ENCODE measurements at places on chromosomes 12 and 14. TPM values are rescaled to one million over a fixed set of nuclear protein-coding genes. Genes with fewer than 3 reads are reported as not detected.

- DNase-seq = no peak
Measured at GRCh38 chr12:104183443-104183842, 32.1 kb upstream of the TXNRD1 start.

DNA sequence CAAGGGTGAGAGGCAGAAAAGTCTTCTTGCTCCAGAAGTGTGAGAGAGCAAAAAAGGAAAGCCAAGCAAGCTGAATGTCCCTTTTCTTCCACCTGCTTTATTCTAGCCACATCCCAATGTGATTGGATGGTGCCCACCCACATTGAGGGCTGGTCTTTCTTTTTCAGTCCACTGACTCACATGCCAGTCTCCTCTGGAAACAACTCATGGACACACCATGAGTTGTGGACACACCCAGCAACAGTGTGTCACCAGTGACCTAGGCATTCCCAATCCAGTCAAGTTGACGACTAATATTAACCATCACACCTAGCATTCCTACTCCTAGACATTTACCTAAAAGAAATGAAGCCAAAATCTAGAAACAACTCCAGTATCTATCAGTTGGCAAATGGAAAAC lies 7.2 kb upstream of the DICER1 start:
- DNase-seq = no peak

Gene RND1
- total RNA-seq = 0.88 TPM

DNA sequence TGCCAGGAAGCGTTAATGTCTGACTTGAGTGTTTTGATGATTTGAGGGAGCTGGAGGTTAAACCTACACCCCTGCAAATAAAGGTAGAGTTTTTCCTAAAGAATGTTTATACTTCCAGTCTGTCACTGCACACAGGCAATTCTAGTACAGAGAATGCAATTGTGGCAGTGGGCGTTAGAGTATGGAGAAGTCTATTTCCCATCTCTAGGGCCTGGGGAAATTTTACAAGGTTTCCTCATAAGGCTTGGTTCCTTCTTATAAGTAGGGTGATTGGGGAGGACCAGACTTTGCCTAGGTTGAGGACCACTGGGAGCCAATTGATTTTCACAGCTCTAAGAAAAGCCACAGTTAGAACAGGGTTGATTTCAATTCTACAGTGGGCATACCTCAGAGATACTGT lies 44.3 kb downstream of the IFNG start:
- DNase-seq = no peak

DNA sequence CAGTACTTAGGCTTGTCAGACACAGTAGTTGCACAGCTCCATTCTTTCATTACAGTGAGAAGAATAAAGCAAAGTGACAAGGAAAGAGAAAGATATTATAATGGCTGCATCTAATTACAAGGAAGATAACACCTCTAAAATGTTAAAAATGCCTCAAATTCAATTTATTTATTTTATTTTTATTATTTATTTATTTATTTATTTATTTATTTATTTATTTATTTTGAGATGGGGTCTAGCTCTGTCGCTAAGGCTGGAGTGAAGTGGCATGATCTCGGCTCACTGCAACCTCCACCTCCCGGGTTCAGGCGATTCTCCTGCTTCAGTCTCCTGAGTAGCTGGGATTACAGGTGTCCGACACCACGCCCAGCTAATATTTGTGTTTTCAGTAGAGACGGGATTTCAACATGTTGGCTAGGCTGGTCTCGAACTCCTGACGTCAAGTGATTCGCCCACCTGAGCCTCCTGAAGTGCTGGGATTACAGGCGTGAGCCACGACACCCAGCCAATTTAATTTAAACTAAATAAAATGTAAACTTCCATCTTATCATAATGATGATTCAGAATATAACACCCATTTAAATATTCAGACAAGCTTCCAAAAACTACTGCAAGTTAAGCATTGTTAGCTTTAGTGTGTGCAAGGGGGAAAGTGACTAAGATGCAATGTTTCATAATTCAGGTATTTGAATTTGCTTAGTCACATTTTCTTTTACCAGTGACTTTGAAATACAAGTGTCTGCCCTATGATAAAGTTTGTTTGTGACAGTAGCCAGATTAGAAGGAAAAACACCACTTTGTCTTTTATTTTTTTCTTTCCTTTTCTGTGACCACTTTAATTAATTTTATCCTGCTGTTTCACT lies 2.4 kb upstream of the CFAP54 start:
- no peak for DNase-seq

Gene ITGA7
- total RNA-seq = 3.0 TPM

- peak; percentile 47 for DNase-seq
Measured at GRCh38 chr12:65740873-65741600, 83.2 kb upstream of the HMGA2 start.
